ENCODE measurements at places on chromosomes 7 and 10. TPM values are rescaled to one million over a fixed set of nuclear protein-coding genes. Genes with fewer than 3 reads are reported as not detected.

AKR1C3 gene
- polyA plus RNA-seq, result 0.28 TPM

SCRN1 gene
- 16.6 TPM for polyA plus RNA-seq

THSD7A gene
- not detected for polyA plus RNA-seq

MYPN gene
- not detected for polyA plus RNA-seq

NME8 gene
- not detected for polyA plus RNA-seq

TFAM gene
- polyA plus RNA-seq, result 8.2 TPM

MTPN gene
- 107 TPM for polyA plus RNA-seq

SFRP4 gene
- not detected for polyA plus RNA-seq

CASP2 gene
- polyA plus RNA-seq, result 29.2 TPM

PODXL gene
- 0.78 TPM for polyA plus RNA-seq

STEAP4 gene
- polyA plus RNA-seq, result 0.04 TPM

AS3MT gene
- polyA plus RNA-seq, result 0.25 TPM

HOXA5 gene
- polyA plus RNA-seq, result not detected

ECD gene
- 20.8 TPM for polyA plus RNA-seq

OR2A1 gene
- polyA plus RNA-seq, result 0.31 TPM

PNLIPRP2 gene
- polyA plus RNA-seq, result not detected

CPEB3 gene
- 1.6 TPM for polyA plus RNA-seq

CLIP2 gene
- polyA plus RNA-seq, result 5.7 TPM

ABCF2 gene
- 12.5 TPM for polyA plus RNA-seq

NUPR2 gene
- polyA plus RNA-seq, result not detected

CREM gene
- 7.3 TPM for polyA plus RNA-seq

TRPV5 gene
- polyA plus RNA-seq, result not detected

FAM180A gene
- not detected for polyA plus RNA-seq

MKX gene
- not detected for polyA plus RNA-seq

TMEM196 gene
- polyA plus RNA-seq, result not detected

ABCB8 gene
- polyA plus RNA-seq, result 29.5 TPM

Data from B cell (primary cell).